ENCODE measurements at places on chromosomes 2 and 18. TPM values are rescaled to one million over a fixed set of nuclear protein-coding genes. Genes with fewer than 3 reads are reported as not detected.

OR6B2 gene
- not detected for total RNA-seq

TEKT4 gene
- not detected for total RNA-seq

ADGRF3 gene
- not detected for total RNA-seq

- DNase-seq = no peak
Measured at GRCh38 chr2:56204556-56204955, 20.8 kb downstream of the CCDC85A start.

- DNase-seq = peak; percentile 69
Measured at GRCh38 chr18:52288403-52289004, 51.5 kb upstream of the DCC start.

- DNase-seq = no peak
Measured at GRCh38 chr2:120446236-120447126, 100.5 kb downstream of the INHBB start.

- DNase-seq = no peak
Measured at GRCh38 chr2:164388511-164388910, 232.8 kb downstream of the GRB14 start.

DNA sequence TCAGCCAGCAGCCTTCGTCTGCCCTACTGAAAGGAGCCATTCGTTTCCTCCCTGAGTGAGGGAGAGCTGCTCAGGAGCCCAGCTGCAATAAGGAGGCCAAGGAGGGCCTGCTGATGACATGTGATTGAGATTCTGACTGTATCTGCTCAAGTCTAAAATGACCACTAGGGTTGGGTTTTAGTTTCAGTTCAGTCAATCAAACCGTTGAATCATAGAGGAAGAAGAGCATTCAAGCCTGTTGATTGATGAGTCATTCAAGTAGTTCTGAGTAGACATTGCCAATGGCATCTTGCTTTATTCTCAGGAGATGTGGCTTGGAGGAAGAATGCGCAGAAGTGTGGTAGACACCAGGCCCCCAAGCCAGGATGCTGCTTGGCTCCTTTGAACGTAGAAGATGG, 19.9 kb upstream of the BCL2L11 start:
- peak; percentile 58 for DNase-seq

GRCh38 chr2:144132357-144132756, 387.6 kb downstream of the ZEB2 start:
- no peak for DNase-seq

DNA sequence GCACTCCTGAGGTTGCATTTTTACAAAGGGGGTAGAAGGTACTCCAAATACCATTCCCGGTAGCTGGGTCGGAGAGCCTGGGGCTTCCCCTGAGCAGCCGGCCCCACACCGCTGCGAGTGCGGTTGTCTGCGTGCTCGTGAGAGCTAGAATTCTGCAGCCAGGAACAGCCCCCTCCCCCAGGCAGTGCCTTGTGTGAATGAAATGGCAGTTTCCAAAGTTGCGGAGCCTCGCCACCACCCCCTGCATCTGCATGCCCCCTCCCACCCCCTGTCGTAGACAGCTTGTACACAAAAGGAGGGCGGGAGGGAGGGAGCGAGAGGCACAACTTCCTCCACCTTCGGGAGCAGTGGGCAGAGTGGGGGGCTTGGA, 1.1 kb downstream of the MYCN start:
- DNase-seq = no peak

GRCh38 chr2:27053776-27054175, 2.3 kb downstream of the AGBL5 start:
- no peak for DNase-seq

GRCh38 chr2:11663427-11663826, 6.6 kb downstream of the NTSR2 start:
- DNase-seq = no peak
